ENCODE measurements at places on chromosomes 12 and 14. TPM values are rescaled to one million over a fixed set of nuclear protein-coding genes. Genes with fewer than 3 reads are reported as not detected.

Gene LRTM2
- total RNA-seq = not detected

DNA sequence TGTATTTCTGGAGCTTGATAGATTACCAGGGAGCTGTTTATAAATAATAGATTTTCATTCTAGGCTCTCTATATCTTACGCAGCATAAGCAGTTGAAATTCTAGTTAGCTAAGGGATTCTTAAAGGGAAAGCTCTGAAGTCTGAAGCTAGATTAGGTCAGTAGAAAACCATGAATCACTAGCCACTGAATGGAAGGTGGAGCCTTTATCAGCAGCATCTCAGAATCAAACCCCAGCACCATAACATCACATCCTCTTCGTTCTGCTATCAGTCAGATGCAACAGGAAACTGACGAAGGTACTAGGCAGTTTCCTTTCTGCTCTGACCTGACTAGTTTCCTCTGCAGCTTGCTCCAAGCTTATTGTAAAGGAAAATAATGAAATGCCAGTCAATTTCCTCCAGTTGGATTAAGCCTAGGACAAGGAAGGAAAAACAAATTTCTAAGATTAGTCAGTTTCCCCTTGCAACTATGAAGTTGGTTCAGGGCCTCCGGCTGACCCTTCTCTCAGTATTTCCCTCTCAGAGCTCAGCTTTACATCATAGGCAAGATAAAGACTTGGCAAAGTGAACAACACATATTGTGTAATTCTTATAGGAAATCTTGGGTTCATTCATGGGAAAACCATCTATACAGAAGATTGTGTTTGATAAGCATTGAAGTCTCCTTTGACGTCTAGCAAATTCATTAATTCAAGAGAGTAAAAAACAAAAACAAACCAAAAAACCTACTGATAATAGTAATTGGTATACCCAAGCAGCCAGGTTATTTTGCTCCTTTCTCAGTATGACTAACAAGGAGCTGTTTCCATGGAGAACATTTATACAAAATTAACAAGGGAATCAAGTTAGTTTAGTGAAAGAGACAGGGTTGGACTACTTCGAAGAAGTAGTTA lies 43.4 kb upstream of the CFAP54 start:
- DNase-seq = peak; percentile 97

Gene KRT73
- total RNA-seq = not detected

Gene CCDC177
- 0.07 TPM for total RNA-seq
